ENCODE measurements at places on chromosomes 2 and 18.

DNA sequence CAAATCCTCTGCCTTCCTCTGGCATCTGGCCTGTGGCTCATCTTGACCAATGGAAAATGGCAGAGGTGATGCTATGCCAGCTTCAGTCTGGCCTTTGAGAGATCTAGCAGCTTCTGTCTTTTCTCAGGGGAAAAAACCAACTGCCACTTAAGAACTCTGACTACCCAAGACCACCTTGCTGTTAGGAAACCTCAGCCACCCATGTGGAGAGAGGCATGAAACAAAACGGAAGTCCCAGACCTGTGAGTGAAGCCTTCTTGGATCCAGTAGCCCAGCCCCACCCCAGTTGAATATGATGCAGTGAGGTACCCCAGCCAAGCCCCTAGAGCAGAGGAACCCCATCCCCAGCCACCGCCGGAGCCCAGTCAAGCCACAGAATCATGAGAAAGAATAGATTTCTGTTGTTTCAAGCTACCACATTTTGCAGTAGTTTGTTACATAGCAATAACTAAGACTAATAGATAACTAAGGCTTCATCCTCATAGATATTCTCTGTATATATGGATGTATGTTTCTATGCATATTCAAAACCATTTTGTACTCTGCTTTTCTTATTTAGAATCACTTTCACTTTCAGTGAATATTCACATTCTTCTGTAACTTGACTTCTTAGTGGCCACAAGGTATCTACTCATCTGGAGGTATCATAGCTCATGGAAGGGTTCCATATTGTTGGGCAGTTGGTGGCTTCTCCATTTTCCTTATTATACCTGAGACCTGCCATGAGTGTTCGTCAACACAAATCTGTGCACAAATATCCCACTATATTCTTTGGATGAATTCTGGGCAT, 142.1 kb downstream of the FBXO15 start:
- no peak for DNase-seq

DNA sequence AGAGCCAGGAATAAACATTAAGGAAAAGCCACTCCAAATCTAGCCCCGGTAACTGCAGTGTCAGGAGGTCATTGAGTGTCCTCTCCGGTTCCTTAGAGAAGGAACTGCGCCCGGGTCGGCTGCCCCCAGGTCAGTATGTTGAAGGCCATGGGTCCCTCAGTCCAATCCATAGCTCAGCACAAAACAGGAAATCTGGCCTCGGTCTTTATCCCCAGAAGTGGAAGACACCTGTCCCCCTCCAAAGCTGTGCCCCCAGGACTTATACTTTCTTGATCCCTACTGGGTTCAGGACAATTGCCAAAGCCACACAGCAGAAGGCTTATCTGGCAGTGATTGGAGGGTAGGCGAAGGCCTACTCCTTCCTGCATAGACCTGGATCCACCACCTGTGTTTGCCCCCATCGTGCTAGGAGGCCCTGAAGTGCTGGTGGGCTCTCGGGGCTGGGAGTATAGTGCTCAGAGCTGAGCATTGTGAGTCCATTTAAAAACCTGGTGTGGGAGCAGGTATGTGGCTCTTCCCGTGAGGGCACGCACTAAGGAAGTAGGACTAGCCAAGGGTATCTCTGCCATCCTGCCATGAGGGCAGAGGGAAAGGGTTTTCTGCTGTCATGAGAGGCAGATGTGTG, 178.6 kb downstream of the SEPTIN10 start:
- DNase-seq: no peak

DNA sequence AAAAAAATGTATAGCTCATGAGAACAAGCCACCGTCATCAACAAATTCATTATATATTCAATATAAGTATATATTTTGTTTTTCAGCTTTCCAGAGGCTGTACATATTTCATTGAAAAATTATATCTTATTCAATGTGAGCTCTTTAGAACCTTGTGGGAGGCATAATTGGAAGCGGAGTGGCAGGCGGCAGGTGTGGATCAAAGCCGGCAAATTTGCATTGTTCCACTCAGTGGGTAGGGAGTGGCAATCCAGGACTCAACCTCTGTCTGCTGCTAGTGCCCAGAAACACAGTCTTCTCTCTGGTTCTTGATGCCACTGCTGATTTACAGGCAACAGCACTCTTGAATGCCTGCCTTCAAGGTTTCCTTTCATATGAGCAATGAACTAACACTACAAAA, 46.9 kb downstream of the GCA start:
- no peak for DNase-seq

DNA sequence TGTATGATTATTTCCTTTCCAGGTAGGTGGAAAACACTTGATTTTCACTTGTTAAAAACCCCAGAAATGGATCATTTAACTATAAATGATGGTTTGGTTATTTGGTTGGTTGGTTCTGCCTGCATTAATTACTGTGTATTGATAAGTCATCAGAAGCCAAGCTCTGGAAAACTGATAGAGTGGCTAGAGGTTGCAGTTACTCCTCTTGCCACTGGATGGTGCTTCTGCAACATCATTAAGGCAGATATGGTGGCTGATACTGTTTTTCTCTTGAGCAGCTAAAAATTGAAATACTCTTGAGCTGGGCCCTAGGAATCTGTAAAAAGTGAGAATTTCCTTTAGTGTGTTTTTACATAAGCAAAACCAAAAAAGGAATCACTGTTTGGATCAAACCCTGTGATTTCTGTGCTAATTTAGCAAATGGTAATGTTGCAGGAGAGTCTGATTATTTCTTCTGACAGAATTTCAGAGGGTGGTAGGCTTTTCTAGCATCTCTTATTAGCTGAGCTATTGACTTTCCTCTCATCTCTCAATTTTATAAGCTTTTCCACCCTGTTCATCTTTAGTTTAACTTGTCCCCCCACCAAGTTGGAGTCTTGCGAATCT, 54.3 kb downstream of the RAB10 start:
- no peak for DNase-seq

- DNase-seq: no peak
These were observed 14.1 kb upstream of the ZDBF2 start for GRCh38 chr2:206260188-206261012.

- no peak for DNase-seq
These were observed 88.4 kb upstream of the AFF3 start for GRCh38 chr2:100230754-100231153.

- DNase-seq: peak; percentile 45
These were observed 156.7 kb downstream of the ARHGAP28 start for GRCh38 chr18:6885992-6886796.

- no peak for DNase-seq
These were observed at the start of gene ITPRIPL1 for GRCh38 chr2:96325041-96325883. Gene ITPRIPL1 (plus strand): TSS chr2:96325317. CDS start chr2:96325840, 523 bp downstream.

DNA sequence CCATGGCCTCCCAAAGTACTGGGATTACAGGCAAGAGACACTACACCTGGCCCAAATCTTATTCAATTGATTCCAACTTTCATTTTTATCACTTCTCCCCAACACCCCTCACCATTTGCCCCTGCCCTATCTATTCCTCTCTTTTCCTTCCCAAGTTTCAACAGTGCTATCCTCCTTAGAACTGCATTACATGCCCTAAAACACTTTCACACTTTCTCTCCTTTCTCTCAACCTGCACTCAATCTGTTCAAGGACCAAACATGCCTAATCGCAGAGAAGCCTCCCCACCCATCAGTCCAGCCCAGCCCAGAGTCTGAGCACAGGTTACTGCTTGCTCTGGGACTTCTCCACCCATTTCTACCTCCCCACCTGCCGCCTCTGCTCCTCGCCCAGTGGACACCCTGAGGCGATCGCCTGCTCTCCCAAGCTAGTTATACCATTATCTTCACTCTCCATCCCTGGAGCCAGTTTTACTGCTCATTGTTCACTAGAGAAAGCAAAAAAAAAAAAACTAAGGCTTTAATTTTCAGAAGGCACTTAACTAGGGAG, 23.7 kb upstream of the DSG1 start:
- DNase-seq: no peak

- no peak for DNase-seq
These were observed 34.4 kb downstream of the PLEKHA3 start for GRCh38 chr2:178514664-178515063.

- no peak for DNase-seq
These were observed 335.2 kb upstream of the LRATD1 start for GRCh38 chr2:14297340-14297739.

- no peak for DNase-seq
These were observed 37.1 kb downstream of the BCL2L11 start for GRCh38 chr2:111157798-111158197.

GRCh38 chr2:168639018-168639417, 163.4 kb upstream of the NOSTRIN start:
- no peak for DNase-seq

DNA sequence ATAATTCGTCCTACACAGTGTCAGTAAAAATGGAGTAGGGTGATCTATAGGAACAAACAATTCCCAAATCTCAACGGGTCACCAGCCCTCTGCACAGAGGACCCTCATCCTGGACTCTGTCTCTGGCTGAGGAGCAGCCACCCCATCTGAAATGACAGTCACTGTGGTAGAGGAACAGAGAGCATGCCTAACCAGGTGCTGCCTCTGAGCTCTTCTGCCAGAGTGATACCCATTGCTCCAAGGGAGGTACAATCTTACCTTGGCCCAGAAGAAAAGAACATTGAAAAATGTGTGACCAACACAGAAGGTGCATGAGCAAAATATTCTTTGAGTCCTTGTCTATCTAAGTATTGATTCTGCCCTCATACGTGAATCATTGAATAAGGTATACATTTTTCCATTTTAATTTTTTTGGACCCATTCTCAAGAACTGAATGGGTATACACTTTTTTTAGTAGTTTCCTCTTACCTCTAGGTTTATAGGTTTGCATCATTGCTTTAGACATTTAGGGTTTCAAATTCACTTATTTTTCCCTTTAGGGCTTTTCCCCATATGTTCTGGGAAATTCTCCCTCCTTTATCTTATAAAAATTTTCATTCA, 8.7 kb downstream of the SP140 start:
- DNase-seq: no peak

- no peak for DNase-seq
These were observed 171.6 kb downstream of the PLCL1 start for GRCh38 chr2:197975931-197976519.

DNA sequence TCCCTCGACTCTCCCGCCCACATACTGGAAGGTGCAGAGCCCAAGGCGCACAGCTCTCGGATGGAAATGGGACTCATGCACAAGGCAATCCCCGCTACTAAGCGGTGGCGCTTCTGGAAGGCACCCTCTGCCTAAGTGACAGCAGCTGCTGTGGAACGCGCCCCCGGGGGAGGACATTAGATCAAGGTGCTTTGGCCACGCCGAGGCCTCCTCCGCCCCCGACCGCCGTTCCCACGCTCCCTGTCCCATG, 202 bp downstream of the MCEE start:
- peak; percentile 9 for DNase-seq

DNA sequence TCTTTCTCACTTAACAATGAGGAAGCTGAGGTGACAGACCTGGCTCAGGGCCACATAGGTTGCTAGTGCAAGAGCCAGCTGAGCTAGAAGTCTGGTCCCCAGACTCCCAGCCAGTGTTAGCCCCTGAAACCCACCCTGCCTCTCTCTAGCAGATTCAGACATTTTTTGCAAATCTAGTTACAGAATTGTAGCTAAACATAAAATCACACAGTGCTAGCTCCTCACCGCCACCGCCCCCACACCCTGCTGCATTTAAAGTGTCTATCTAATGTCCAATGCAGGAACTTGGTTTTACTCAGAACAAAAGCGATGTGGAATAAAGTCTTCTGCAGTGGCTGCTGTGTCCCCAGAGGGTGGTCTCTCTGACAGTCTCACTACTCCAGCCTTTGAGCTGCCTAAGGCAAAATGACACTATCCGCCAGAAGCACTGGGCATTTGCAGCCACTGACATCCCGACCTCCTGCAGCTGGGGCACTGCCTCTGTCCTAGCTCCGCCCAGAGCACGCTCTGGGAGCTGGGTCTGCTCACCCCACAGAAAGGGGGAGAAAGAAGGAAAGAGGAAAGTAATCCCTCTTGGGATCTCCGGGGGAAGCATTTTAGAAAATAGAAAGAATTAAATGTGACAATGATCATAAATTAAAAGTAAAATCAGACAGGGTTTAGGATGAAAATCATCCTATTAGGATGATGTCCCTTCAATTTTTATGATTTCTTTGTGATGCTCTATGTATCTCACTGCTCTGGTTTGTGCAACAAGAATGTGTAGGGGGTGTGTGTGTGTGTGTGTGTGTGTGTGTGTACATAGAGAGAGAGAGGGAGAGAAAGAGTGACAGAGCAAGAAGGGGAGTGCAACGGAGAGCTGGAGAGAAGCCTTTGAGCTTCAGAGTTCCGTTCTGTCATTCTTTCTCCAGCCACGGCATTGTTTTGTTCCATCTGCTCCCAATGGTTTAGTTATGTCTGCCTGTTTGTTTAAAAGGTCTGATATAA, 50.5 kb upstream of the ST8SIA3 start:
- DNase-seq: no peak

DNA sequence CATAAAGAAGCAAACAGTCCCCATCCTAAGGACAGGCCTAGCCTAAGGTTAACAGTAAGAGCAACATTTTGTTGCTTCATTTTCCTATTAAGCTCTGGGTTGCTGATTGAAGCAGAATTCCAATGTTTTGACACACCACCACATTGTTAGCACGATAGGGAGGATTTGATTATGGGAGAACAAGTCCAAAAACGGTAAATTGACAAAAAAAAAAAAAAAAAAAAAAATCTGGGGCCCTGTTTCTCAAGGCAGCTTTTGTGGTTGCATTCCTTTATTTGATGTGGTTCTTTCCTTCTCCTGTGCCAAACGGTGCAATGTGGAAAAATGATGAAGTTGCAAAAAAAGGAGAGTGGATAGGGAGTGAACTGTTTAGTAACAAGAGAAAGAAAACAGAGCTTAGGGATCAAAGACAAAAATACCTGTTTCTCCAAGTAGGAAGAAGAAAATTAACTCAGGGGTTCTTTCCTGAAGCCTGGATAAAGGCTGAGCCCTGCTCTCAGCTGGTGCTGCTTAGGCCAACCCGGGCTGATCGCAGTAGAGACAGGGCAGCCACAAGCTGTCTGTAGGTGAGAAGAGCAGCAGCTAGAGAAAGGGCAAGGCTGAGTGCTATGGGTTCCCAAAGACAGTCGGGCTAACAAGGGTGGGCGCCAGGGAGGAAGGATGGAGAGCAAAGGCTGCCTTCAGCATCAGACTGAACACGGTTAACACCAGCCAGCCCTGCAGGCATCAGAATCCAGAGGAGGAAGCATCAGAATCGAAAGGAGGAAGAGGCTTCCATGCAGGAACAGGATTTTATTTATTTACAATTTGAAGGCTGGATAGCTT, 167.8 kb upstream of the FOSL2 start:
- DNase-seq: no peak

- no peak for DNase-seq
These were observed 81.7 kb upstream of the NEUROD1 start for GRCh38 chr2:181762000-181762399.

DNA sequence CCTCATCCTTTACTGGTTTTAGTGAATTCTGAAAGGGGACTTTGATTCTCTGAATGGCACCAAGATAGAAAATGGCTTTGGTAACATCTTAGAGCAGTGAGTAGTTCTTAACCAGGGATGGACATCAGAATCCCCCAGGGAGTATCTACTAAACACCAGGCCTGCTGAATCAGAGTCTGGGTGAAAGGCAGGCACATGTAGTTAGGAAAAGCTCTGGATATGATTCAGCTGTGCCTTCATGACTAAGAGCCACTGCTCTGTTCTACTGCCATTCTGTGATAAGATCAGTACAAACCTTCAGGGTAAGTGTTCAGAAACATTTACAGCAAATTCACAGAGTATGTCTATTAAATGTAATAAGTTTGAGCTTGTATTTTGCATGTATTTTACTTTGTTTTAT, 46.2 kb upstream of the B3GNT2 start:
- DNase-seq: no peak

GRCh38 chr2:42436370-42436769, 57.4 kb downstream of the KCNG3 start:
- no peak for DNase-seq

Measured in iPS DF 6.9 (cell line).